ENCODE measurements at places on chromosomes 4 and X. TPM values are rescaled to one million over a fixed set of nuclear protein-coding genes. Genes with fewer than 3 reads are reported as not detected.

Gene CORIN
- 0.84 TPM for total RNA-seq

Gene SPANXA1
- not detected for total RNA-seq

Gene ASMT
- 1.3 TPM for total RNA-seq

Gene CSAG3
- total RNA-seq = not detected

DNA sequence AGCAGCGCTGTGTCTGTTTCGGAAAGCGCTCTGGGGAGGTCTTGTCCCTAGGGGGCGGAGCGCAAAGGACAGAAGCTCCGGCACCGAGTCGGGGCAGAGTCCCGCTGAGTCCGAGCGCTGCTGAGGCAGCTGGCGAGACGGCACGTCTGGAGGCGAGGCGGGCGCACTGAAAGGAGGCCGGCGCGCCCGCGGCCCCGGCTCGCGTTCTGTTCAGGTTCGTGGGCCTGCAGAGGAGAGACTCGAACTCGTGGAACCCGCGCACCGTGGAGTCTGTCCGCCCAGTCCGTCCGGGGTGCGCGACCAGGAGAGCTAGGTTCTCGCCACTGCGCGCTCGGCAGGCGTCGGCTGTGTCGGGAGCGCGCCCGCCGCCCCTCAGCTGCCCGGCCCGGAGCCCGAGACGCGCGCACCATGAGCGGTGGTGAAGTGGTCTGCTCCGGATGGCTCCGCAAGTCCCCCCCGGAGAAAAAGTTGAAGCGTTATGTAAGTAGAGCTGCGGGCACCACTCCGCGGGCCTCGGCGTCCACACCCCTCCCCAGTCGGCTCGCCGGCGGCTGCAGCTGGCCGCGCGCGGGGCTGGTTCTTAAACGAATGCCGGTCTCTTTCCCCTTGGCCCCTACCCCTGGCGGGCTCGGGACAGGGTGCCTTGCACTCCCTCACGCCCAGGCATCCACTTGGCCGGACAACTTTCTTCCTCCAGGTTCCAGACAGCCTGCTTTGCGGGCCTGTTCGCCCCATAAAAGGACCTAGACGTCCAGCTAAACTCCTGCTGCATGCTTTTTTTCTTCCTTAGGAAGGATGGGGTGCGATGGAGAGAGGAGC is at the start of gene GAB1:
Gene GAB1, plus strand, starts transcription at position 96 of the 819 bp plus-strand sequence. Its CDS starts 313 bp downstream, at position 409.
- H3K4me3 ChIP-seq = peak within 1 kb of the TSS; percentile 84
- H3K36me3 ChIP-seq = no peaks in the 10 kb centered on the region
- peak within 1 kb of the TSS; percentile 79 for H3K27ac ChIP-seq
- no peaks in the 10 kb centered on the region for H3K27me3 ChIP-seq

DNA sequence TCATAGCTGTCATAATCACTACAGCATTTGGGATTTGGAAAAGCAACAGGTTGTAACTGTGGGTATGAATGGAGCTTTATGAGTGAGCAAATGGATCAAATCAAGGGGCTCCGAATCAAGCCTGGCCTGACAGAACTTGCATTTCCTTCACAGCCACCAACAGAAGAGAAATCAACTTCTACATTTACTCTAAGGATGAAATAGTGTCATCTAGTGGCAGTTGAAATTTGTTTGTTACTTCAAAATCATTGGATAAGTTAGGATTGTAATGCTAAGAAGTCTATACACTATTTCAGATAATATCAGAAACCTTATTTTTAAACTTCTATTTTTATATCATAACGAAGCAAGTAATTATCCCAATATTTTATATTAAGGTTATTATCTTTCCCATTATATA is 10.7 kb upstream of the WDR17 start:
- no peak overlapping the region for H3K4me3 ChIP-seq
- H3K4me1 ChIP-seq = no peaks in the 10 kb centered on the region
- no peaks in the 10 kb centered on the region for H3K27me3 ChIP-seq
- H3K27ac ChIP-seq = no peak overlapping the region
- DNase-seq = no peak
- H3K36me3 ChIP-seq = no peaks in the 10 kb centered on the region

GRCh38 chr4:53592686-53593501 is 1.6 kb upstream of the LNX1 start:
- no peaks in the 10 kb centered on the region for H3K27me3 ChIP-seq
- H3K27ac ChIP-seq = no peak overlapping the region
- no peaks in the 10 kb centered on the region for H3K36me3 ChIP-seq

- no peaks in the 10 kb centered on the region for H3K36me3 ChIP-seq
- no peak overlapping the region for H3K4me3 ChIP-seq
- H3K4me1 ChIP-seq = no peaks in the 10 kb centered on the region
- no peak for DNase-seq
- H3K27ac ChIP-seq = no peak overlapping the region
These were observed 178.9 kb upstream of the VEGFC start for GRCh38 chr4:176971576-176972115.

DNA sequence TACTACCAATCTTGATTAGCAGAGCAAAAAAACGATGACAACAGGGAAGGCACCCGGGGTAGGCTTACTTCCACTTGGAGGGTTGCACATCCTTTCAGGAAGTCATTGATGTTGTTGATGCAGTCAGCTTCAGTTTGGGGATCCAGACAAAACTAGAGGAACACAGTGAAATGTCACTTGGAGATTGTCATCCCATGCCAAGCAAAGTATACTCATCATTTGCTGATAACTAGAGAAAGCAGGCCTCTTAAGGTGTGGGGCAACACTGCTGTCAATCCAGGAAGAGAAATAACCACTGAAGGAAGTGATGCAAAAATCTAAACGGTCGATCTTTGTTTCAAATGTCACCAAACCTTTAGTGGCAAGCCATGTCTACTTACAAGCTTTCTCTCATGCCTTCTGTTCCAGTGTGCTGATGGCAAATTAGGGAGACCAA is 1.4 kb downstream of the ARHGEF6 start:
- H3K27ac ChIP-seq = no peak overlapping the region
- no peaks in the 10 kb centered on the region for H3K27me3 ChIP-seq
- H3K4me1 ChIP-seq = no peaks in the 10 kb centered on the region
- no peak for DNase-seq
- no peak overlapping the region for H3K4me3 ChIP-seq
- H3K36me3 ChIP-seq = no peaks in the 10 kb centered on the region

- DNase-seq = no peak
- H3K4me1 ChIP-seq = no peaks in the 10 kb centered on the region
These were observed 34.8 kb upstream of the DCK start for GRCh38 chr4:70958681-70959080.

DNA sequence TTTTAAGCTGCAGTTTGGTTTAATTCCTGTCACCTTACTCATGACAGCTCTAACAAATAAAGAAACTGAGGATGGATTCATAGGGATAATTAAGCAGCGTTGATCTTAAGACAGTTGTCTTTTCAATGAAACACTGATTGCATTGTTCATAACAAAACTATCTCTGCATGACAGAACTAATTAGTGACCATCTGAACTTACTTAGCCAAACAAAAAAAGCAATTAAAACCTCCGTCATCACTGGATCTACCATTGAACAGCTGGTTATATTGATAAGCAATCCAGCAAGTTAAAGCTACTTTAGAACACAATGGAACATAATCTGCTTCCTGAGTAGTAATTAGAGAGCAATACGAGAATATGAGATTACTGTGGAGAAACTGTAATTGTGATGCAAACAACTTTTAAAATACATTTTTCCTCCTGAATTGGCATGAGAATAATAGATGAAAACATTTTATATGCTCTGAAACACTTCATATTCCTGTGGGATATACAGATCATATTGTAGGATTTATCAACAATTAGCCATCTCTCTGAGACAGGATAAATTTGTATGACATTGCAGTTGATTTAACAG is 2576.8 kb downstream of the PCDH7 start:
- H3K4me1 ChIP-seq = no peaks in the 10 kb centered on the region
- H3K27me3 ChIP-seq = no peaks in the 10 kb centered on the region
- H3K36me3 ChIP-seq = no peaks in the 10 kb centered on the region
- no peak for DNase-seq

DNA sequence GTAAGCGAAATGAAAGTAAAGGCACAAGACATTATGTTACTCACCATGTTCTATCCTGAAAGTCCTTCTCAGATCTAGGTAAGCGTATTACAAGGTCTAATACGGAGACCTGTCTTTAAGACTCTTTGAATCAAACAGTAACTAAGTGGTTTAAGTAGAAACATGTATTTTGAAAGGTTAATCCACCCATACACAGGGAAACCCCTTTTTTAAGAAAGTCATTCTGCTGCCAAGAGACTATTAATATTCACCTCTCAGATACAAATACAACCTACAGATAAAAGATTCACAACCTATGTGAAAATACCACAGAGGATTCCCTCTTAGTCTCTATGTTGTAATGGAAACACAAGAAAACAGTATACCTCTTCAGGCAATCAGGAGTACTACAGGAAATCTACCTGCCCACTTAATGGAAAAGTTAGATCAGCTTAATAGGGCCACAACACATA is 63.2 kb upstream of the TNIP3 start:
- no peak overlapping the region for H3K27ac ChIP-seq
- H3K4me3 ChIP-seq = no peak overlapping the region
- DNase-seq = no peak
- H3K4me1 ChIP-seq = no peaks in the 10 kb centered on the region
- H3K27me3 ChIP-seq = no peaks in the 10 kb centered on the region

GRCh38 chrX:48474127-48474526 is 1.9 kb upstream of the FTSJ1 start:
- no peaks in the 10 kb centered on the region for H3K27me3 ChIP-seq
- H3K4me1 ChIP-seq = no peaks in the 10 kb centered on the region
- H3K27ac ChIP-seq = no peak overlapping the region
- no peak overlapping the region for H3K4me3 ChIP-seq

DNA sequence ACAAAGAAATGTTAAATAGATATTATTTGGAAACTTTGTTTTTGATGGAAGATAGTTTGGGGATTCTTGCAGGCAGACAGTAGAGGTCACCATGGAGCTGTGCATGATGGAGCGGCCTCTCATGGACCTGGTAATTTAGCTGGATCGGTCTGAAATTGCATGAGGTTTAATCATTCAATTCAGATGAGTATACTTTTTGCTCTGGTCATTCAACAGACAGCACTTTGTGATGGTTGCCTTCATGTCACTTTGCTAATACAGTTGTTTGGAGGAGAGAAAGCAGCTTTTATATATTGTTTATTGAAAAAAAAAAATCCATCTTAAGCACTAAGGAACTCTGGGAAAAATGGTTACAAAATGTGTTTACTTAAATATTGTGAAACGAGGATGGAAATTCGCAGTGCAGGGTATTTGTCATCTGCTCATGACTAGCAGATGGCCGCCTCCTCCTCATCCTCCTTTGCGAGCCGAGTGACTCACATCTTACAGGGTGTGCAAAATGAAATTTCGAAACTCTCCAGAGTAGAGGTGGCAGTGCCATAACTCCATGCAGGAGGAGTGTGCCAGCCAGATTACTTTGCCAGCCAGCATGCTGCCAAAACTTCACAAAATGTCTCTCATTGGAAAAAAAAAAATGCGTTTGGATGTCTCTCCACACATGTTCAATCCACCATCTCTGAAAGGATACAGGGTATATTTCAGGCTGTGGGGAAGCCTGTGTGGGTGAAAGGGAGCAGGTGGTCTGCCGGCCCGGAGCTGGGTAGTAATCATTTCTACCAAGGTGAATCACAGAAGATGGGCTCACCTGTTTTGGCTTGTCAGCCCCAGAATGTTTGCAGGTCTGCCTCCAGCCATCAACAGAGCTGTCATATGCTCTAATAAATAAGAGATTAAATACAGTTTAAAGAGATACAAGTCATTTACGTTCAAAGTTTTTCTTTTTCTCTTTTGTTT is 314.9 kb upstream of the DIPK2B start:
- H3K36me3 ChIP-seq = no peaks in the 10 kb centered on the region
- H3K27ac ChIP-seq = no peak overlapping the region
- no peak overlapping the region for H3K4me3 ChIP-seq

DNA sequence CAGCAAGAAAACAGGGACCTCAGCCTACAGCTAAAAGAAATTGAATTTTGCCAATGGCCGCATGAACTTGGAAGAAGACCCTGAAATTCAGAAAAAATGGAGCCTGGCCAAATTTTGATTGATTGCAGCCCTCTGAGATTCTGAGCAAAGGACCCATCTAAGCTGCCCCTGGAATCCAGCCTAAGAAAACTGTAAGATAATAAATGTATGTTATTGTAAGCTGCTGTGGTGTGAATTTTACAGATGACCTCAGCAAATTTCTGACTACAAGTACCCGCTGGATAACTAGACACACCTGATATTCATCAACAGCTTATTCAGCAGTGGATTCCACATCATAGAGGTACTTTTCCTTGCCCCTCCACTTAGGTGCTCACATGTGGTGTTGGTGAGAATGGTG is 119.5 kb upstream of the EPHA5 start:
- no peaks in the 10 kb centered on the region for H3K4me1 ChIP-seq
- H3K36me3 ChIP-seq = no peaks in the 10 kb centered on the region
- H3K4me3 ChIP-seq = no peak overlapping the region

DNA sequence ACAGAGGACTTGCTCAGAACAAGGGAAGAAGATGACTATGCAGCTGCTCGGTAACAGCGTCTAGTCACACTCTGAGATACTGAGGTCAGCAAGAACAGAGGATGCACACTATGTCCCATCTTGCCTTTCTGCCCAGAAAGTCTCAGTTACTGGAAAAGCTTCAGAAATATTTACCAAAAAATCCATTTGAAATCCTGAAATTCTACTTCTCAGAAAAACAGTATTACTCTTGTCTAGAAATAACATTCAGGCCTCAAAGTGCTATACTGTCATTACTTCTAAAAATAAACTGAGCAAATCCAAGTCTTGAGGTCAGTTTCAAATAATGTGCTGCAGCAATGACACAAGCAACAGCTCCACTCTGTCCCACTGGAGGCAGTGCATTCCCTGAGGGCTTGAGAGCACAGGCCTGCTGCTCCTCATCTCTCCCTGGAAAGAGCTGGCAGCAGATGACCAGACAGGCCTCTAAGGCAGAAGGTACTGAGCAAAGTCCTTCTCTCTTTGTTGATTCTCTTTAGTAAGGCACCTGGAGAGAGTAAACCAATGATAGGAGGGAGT is 76.9 kb downstream of the CAMK2D start:
- no peak overlapping the region for H3K27ac ChIP-seq
- H3K4me1 ChIP-seq = peaks cover 2% of the 10 kb centered on the region
- no peaks in the 10 kb centered on the region for H3K27me3 ChIP-seq
- no peaks in the 10 kb centered on the region for H3K36me3 ChIP-seq

- no peaks in the 10 kb centered on the region for H3K27me3 ChIP-seq
- no peaks in the 10 kb centered on the region for H3K36me3 ChIP-seq
- DNase-seq = peak; percentile 29
These were observed 246.0 kb upstream of the HHIP start for GRCh38 chr4:144399927-144400326.
